ENCODE measurements at places on chromosomes 4 and X.

DNA sequence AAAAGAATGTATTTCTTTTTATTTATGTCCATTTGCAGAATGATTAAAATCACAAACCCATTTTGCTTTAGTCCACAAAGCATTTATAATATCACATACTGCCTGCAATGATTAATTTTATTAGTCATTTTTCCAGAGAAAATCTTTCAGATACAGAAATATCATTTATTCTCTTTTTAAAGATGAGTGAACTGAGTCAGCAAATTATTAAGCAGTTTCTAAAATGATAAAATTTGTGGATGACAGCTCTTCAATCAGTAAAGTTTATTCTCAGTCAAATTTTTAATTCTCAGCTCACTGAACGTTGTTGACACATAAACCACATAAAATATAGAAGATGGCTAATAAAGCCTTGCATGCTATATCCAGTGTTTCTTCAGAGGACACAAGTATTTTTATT, 485.5 kb downstream of the PRR32 start:
- no peak for DNase-seq

- DNase-seq = peak; percentile 89
Measured at GRCh38 chr4:77927991-77928925, 65.6 kb downstream of the MRPL1 start.

DNA sequence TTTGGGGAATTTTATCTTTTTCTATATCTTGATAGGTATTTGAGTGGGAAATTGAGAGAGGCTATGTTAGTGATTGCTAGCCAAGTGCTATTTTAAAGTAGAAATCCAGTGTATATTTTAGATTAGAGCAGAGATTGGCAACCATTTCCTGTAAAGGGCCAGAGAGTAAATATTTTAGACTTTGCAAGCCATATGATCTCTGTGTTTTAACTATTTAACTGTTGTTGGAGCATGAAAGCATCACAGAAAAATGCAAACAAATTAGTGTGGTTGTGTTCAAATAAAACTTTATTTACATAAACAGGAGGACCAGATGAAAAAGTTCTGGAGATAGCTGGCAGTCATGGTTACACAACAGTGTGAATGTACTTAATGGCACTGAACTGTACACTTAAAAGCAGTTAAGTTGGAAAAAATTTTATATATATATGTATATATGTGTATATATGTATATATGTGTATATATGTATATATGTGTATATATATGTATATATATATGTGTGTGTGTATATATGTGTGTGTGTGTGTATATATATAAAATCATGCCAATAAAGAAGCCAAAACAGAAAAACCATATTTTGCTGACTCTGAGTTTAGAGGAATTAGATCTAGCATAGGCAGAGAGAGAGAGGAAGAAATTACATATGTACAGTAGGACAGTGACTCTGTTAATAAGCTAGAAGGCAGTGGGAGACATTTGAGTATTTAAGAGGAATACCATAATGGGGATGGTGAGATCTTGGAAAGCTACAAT, 83.4 kb downstream of the TMEM164 start:
- DNase-seq = no peak

GRCh38 chr4:31190671-31191070, 470.5 kb downstream of the PCDH7 start:
- no peak for DNase-seq

DNA sequence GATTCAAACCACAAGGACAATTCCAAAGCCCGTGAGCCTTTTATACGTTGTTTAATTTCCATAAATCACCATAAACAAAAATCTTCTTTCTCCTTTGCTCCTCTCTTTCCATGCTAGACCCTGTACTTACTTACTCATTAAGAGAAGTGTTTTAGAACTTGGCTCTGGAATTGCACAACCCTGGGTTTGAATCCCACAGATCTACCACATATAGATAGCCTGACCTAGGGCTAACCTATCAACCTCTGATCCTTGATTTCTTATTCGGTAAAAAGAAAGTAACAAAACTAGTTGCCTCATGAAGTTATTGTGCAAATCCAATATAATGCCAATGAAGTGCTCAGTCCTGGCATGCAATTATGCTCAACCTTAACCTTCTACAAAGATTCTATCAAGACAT, 68.8 kb downstream of the ZAR1 start:
- no peak for DNase-seq

- no peak for DNase-seq
Measured at GRCh38 chr4:85522277-85522676, 47.3 kb downstream of the ARHGAP24 start.

- no peak for DNase-seq
Measured at GRCh38 chrX:10011991-10012390, 44.8 kb downstream of the CLDN34 start.
